ENCODE measurements at places on chromosomes 12 and 14.

GRCh38 chr14:100775831-100776591, 49.3 kb downstream of the DLK1 start:
- DNase-seq = no peak

DNA sequence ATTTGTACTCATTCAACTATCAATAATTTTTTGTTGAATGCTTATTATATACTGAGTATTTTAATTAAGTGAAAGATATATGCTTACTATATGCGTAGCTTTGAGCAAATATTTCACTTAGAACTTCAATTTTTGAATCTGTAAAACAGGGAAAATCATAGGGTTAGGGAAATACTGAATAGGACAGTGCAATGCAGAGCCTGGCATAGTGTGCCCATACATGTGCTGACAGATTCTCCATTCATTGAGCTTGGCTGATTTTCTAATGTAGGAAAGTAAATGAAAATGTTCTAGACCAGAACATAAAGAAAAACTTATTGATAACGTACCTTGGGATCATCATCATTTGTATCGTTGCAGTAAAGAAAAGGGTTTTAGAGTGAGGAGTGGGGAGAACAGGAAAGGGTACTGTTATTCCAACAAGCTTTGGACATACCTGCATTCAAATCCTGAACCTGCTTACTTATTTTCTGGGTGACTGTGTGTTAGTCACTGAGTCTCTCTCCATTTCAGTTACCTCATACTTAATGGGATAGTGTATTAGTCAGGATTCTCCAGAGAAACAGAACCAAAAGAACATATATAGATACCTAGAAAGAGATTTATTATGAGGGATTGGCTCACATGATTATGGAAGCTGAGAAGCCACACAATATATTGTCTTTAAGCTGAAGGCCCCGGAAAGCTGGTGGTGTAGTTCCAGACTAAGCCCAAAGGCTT, 436.4 kb downstream of the ADAMTS20 start:
- DNase-seq = no peak

- DNase-seq = no peak
These were observed 2.7 kb downstream of the CMTM5 start for GRCh38 chr14:23379366-23380196.

DNA sequence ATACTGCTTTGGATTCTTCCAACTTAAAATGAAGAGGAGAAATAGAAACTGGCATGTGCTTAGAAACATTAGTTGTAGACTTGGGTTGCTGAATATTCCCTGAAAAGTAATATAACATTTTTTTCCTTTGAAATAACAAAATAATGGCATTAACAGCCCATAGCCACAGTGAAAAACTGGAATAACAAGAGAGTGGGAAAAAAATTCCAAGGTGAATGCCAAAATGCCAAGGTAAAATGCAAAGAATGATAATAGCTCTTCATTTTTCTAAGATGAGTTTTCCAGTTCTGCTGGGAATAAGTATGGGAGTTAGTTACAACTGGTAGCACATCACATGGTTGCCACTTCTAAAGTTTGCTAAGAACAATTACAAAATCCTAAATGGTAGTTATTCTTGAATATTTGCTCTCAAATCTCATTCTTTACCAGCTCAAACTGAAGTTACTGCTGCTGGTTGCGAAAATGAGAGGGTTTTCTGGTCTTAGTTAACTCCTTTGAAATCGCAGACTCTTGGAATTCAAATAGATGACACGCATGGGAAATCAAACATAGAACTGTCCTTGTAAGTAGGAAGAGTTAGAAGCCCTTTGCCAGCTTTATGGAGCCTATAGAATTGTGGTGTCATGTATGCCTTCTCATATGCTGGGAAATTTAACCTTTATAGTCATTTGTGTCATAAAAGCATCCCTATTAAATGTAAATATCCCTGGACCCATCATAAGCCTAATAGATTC, 165.0 kb upstream of the DCN start:
- no peak for DNase-seq

DNA sequence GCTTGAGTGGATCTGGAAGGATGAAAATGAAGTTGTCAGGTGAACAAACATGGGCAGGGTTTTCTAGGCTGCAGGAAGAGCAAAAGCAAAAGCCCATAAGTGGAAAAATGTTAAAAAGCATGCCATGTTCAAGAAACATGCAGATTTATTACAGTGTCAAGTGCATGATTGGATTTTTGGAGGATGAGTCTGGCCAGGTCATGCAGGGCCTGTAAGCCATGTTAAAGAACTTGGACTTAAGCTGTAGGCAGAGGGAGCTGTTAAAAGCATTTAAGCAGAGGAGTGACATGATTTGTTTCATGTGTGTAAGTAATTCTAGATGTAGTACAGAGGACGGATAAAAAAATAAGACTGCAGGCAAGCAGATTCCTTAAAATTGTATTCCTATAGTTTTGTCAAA, 16.3 kb upstream of the SINHCAF start:
- DNase-seq = no peak

DNA sequence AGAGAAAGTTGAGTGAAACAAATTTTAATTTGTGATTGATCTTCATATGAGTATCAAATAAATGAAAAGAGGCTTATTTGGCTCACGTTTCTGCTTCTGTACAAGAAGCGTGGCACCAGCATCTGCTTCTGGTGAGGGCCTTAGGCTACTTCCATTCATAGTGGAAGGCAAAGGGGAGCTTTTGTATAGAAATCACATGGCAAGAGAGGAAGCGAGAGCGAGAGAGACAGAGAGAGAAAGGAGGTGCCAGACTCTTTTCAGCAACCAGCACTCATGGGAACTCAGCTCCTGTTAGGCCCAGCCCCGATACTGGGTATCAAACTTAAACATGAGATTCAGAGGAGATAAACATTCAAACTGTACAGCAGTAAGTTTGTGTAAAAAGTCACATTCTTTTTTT, 121.4 kb downstream of the SYNE2 start:
- no peak for DNase-seq

DNA sequence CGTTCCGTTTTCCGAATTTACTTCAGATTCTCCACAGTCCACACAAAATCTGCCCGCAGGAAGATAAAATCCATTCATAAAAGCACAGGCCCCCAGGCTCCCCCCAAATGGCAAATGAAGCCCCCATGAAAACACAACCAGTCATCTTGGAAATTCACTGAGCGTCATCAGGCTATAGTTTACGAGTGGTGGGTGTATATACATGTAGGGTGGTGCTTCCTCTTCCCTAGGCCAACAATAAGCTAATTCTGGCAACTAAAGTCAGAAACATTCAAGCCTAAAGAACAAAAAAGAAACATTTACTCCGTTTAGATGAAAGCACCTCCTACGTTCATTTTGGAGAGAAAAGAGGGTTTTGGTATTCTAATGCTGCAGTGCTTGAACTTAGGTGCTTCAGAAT, 5.8 kb downstream of the GPR68 start:
- DNase-seq = no peak

- no peak for DNase-seq
These were observed 1538.3 kb upstream of the SEL1L start for GRCh38 chr14:83071888-83072501.

- no peak for DNase-seq
These were observed 51.8 kb upstream of the MMP17 start for GRCh38 chr12:131776237-131776889.

GRCh38 chr12:3712209-3712992, 40.5 kb downstream of the CRACR2A start:
- no peak for DNase-seq

GRCh38 chr14:68794851-68795596, 2.2 kb upstream of the ZFP36L1 start:
- DNase-seq = peak; percentile 98

DNA sequence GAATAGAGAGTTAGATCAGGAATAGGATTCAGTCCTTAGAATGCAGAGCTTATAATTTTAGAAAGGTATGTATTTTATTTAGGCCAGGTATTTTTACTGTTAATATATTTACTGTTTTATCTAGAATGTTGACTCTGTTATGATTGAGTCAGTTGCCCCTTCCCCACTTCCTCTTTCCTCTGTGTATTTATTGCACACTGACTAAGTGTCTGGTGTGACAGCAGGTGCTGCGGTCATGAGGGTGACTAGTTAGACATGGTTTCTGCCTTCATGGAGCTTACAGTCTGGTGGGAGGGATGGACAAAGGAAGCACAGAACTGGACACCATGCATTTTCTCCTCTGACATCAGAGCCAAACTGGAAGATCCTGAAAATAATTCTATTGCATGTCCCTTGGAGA, 159.8 kb downstream of the CACNA1C start:
- no peak for DNase-seq

DNA sequence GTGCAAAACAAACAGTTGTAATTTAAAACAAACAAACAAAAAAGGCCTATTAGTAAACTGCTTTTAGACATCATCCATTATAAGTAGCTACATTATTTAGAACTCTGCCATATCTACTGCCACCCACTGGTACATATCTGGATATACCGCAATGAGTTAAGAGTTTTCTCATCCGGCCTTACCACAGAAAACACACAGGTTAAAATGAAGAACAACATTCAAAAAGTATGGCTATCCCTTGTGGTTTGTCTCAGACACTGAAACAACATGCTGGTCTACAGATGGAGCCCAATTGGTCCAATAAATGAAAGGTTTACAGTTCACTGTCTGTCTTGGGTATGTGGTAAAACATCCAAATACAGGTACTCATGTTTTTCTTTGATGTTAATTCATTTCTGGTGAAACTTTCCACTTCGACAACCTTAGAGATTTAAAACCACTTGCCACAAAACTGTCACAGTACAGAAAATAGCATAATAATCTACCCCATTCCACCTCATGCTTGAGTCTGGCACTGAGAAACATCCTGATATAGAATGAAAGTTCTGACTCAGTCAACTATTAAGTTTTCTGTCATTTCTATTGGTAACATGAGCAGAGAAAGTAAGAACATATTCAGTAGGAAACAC, 354.3 kb downstream of the CEP128 start:
- peak; percentile 27 for DNase-seq

DNA sequence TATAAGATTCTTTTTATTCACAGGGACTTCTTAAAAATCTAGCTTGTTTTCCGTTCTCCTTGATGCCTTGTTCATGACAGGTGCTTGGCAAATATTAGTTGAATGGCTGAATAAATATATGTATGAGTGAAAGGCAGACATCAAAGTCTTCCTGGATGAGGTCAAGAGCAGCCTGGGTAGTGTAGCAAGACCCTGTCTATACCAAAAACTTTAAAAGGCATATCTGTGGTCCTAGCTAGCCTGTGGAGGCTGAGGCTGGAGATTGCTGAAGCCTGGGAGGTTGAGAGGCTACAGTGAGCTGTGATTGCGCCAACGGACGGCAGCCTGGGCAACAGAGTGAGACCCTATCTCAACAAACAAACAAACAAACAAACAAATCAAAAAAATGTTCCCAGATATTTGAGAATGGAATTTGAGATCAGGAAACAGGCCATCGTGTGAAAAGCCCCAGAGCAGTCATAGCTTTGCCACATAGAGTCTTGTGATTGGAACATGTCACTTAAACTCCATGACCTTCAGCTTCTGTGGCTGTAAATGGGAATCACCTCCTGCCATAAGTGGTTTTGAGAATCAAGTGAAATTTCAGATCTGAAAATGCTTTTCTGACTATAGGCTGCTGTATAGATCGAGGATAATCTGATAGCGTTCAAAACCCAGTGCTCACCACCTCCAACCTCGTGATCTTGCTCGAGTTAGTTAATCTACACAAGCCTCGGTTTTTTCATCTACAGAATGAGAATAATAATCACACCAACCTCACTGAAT, 64.3 kb downstream of the ZFP36L1 start:
- DNase-seq = no peak

GRCh38 chr12:121738340-121738858, 25.8 kb downstream of the TMEM120B start:
- no peak for DNase-seq

- DNase-seq = no peak
These were observed 4.0 kb upstream of the RNASE4 start for GRCh38 chr14:20680363-20680762.

GRCh38 chr14:24392325-24393091, 6.3 kb upstream of the NYNRIN start:
- no peak for DNase-seq

DNA sequence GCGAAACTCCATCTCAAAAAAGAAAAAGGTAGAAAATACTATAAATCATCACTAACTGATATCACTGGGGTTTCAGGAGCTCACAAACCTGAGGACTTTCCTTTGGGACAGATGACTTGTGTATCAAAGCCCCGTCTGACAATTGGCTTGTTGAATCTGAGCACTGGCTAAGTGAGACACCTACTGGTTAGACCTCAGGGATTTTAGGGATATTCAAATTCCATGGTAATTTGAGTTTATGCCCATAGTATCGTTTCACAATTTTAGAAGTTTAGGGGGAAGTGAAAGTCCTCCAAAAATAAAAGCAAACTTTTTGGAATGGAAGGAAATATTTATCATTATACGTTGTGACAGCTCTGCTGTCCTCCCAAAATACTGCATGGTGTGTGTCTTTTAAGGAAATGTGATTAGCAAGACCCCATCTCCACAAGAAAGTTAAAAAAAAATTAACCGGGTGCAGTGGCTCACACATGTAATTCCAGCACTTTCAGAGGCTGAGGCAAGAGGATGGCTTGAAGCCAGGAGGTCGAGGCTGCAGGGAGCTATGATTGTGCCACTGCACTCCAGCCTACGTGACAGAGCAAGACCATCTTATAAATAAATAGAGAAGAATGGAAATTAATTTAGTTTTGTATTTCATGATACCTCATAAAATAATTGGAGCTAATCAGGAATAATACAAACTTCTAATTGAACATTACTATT, 49.2 kb downstream of the FBXL14 start:
- DNase-seq = no peak

Measured in AG09319 (cell line).